ENCODE measurements at places on chromosomes 12 and 14.

DNA sequence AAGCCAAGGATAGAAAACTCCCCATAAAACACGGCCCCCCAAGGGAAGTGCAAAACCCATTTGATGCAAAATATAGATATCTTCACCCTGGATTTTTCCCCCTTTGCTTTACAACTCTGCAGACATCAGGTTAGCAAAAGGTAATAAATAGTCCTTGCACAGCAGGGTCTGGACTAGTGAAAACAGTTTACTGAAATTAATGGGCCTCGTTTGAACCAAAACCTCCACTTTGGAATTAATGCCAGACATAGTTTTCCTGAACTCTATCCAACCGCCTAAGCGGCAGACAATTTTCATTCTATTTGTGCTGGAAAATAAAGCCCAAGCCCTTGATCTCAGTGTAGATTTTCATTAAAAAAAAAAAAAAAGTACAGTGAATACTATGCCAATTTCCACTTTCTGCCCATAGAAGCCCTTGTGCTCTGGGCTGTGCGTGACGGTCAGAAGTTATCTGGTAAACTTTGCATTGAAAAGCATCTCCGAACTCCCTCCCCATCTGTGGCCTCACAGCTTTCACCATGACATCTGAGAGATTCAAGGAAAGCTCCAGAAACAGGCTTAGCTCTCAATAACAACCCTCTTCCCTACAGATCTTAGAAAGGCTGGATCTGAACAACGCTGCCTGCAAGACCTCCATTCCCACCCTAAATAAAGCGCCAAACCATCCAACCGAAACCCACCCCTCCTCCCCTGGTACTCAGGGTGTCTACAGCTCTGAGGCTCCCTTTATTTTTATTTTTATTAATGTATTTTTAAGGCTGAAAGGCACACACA is 11.0 kb upstream of the IRF2BPL start:
- no peak for DNase-seq

GRCh38 chr14:22627506-22628263 is 16.5 kb downstream of the OR6J1 start:
- DNase-seq: no peak

DNA sequence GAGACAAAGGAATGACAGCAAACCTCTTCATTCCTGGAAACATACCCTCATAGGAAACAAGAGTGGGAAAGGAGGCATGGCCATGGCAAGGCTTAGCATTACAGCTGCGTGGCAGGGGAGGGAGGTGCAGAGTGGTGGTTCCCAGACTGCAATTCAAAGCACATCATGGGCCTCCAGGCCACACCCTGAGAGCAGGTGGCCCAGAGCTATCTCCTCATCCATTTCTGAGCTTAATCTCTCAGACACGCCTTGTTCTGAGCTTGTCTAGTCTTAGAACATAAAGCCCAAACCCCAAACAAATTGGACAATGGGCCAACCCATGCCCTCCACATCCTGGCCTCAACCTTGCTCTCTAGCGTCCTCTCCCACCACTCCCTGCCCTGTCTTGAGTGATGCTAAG is 5.9 kb upstream of the KRT3 start:
- DNase-seq: no peak

- DNase-seq: no peak
Observed at GRCh38 chr12:82896979-82897378, 210.3 kb downstream of the TMTC2 start.

DNA sequence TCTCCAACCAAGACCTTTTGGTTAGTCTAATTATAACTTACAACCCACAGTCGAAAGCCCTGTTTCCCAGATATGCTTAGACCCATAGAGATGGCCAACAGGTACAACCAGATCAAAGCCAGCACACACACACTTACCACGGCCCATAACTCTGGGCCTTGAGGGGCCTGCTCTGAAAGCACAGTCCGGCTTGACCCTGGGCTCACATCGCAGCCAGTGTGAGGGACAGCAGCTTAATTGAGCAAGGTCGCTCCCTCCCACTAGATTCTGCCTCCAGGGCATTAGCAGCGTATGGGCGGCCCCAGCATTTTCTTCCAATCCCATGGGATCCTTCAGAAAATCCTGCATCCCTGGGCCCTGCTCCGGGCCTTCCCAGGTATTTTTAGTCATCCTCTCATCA is 157.4 kb upstream of the FKBP4 start:
- DNase-seq: no peak

DNA sequence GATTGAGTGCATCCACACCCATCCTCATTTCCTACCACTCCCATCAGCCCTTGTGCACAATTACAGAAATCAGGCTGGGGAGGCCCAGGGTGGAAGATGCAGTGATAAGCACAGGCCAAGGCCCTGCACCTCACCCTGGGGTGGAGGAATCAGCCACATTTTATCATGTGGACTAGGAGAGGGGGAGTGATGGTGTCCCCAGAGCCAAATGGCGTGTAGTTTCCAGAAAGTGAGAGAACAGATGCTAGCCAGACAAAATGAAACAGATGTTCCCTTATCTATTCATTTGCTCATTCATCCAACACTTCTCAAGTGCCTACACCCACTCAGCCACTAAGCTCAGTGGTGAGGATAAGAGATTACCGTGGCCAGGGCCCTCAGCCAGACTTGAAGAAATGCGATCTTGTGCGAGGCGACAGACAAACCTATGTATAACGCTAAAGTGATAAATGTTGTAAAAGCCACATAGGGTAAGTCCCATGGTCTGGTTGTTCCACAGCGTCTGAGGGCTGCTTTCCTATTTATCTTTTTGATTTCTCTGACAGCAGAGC is 93.6 kb downstream of the STAB2 start:
- no peak for DNase-seq

DNA sequence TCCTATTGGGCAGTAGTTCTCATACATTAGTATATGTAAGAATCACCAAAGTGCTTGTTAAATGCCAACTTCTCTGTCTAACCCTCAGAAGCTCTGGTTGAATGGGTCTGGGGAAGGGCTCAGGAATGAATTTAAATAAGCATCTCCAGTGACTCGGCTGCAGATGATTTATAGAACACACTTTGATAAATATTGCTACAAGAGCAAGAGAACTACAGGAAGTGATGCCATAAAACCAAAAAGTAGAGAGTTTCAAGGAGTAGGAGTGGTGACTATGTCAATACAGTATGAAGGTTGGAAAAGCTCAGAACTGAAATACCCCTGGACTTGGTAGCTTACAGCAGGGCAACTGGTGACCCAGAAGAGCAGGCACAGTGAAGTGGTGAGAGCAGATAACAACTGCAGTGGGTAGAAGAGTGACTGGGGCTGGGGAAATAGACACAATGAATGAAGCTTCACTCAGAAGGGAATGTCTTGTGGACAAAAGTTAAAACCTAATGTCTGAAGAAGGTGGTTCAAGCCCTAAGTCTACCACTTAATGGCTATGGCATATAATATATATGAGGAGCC is 8.0 kb upstream of the PLEKHA5 start:
- no peak for DNase-seq

- no peak for DNase-seq
Observed at GRCh38 chr12:85621041-85621440, 215.2 kb downstream of the RASSF9 start.

- no peak for DNase-seq
Observed at GRCh38 chr12:54579258-54579657, 9.2 kb downstream of the PPP1R1A start.

- DNase-seq: no peak
Observed at GRCh38 chr12:92224685-92225331, 79.2 kb upstream of the BTG1 start.
